Stimulated activated CD8-positive, alpha-beta memory T cell treated with anti-CD3 and anti-CD28 coated beads, Interleukin-2, amount 100 ng/mL, for 48 hours (primary cell): ENCODE measurements at places on chromosomes 2 and 18.

DNA sequence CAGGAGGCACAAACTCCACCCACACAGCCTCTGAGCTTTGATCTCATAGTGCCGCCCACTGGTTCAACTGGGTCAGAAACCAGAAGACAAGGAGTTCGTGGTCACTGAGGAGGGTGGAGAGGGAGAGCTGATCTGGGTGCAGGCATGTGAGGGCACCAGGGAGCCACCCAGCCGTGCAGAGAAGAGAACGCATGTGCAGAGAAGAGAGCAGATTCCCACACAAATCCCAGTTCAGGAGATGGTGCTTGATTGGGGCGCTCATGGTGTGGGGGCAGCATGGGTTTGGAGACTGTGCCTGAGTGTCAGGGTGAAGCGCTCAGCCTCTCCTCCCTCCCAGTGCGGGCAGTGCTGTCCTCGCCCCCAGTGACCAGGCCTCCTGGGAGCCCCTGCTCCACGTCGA, 375.2 kb upstream of the MYT1L start:
- no peak for DNase-seq

- DNase-seq = no peak
Observed at GRCh38 chr2:142952793-142953494, 75.5 kb downstream of the KYNU start.

GRCh38 chr18:8333961-8334360, 275.3 kb upstream of the RAB12 start:
- no peak for DNase-seq

GRCh38 chr2:170887896-170888295, 41.2 kb upstream of the GORASP2 start:
- DNase-seq = no peak

GRCh38 chr2:66573821-66574233, 138.9 kb downstream of the MEIS1 start:
- no peak for DNase-seq
